ENCODE measurements at places on chromosomes 4 and X. TPM values are rescaled to one million over a fixed set of nuclear protein-coding genes. Genes with fewer than 3 reads are reported as not detected.

The ATP2B3 gene
- not detected for total RNA-seq

The CLNK gene
- not detected for total RNA-seq

The KDR gene
- total RNA-seq, result not detected

The ERAS gene
- not detected for total RNA-seq

The CTAG2 gene
- total RNA-seq, result not detected

The CT83 gene
- total RNA-seq, result not detected

The MND1 gene
- 17.0 TPM for total RNA-seq

The RAB9B gene
- total RNA-seq, result 0.23 TPM

The DMRTC1B gene
- not detected for total RNA-seq

The ZCCHC4 gene
- 5.4 TPM for total RNA-seq

The HSFX4 gene
- not detected for total RNA-seq

The NKX3-2 gene
- total RNA-seq, result 0.04 TPM

The PDGFRA gene
- 0.95 TPM for total RNA-seq

The RAI2 gene
- not detected for total RNA-seq

The NR3C2 gene
- not detected for total RNA-seq

The PRSS12 gene
- total RNA-seq, result 18.3 TPM

The AMOT gene
- 0.08 TPM for total RNA-seq

The EMCN gene
- total RNA-seq, result not detected

The SAGE1 gene
- not detected for total RNA-seq

The NLRP2B gene
- total RNA-seq, result not detected

The CT47B1 gene
- total RNA-seq, result not detected

The GATA1 gene
- total RNA-seq, result not detected

The USP27X gene
- 2.1 TPM for total RNA-seq

The ARHGAP24 gene
- 2.1 TPM for total RNA-seq

The BTK gene
- total RNA-seq, result not detected

The FREM3 gene
- not detected for total RNA-seq

The BGN gene
- 0.30 TPM for total RNA-seq
